Stimulated activated CD4-positive, alpha-beta T cell treated with anti-CD3 and anti-CD28 coated beads, Interleukin-1b, Interleukin-23, amount 100 ng/mL, for 1 hour (primary cell): ENCODE measurements at places on chromosomes 12 and 14.

GRCh38 chr14:24409192-24409591 is 10.4 kb downstream of the NYNRIN start:
- DNase-seq, result no peak

DNA sequence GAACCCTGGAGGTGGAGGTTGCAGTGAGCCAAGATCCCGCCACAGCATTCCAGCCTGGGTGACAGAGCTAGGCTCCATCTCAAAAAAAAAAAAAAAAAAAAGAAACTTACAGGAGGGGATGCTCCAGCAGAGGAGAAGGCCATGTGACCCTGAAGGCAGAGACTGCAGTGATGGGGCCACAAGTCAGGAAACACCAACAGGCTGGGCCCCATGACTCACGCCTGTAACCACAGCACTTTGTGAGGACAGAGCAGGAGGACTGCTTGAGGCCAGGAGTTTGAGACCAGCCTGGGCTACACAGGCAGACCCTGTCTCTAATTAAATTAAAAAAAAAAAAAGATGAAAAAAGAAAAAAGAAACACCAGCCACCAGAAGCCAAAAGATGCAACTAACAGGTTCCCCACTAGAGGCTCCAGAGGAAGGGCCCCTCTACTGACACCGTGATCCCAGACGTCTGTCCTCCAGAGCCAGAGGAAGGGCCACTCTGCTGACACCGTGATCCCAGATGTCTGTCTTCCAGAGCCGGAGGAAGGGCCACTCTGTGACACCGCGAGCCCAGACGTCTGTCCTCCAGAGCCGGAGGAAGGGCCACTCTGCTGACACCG is 9.1 kb upstream of the GLT1D1 start:
- no peak for DNase-seq

GRCh38 chr12:52123487-52124186 is 44.1 kb downstream of the SMIM41 start:
- DNase-seq, result no peak

DNA sequence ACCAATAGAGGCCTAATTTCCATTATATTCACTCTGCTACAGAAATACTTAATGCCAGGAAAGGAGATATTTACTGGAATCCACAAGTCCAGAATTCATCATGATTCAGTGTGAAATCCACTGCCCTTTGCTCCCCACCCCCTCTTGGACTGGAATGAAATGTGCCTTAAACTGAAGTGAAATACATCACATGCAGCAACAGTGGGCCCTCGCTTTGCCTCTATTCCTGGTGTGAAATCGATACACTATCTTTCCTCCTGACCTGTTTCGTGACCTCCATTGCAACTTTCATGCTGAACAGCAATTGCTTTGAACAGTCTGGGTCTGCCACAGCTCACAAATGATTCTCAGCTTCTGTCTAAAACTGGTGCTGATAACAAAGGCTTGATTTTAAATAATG is 100.6 kb downstream of the NPAS3 start:
- DNase-seq, result no peak

GRCh38 chr14:45253754-45254310 is 830 bp upstream of the MIS18BP1 start:
- no peak for DNase-seq

- no peak for DNase-seq
Measured at GRCh38 chr14:92360651-92361370, 37.8 kb downstream of the SLC24A4 start.

DNA sequence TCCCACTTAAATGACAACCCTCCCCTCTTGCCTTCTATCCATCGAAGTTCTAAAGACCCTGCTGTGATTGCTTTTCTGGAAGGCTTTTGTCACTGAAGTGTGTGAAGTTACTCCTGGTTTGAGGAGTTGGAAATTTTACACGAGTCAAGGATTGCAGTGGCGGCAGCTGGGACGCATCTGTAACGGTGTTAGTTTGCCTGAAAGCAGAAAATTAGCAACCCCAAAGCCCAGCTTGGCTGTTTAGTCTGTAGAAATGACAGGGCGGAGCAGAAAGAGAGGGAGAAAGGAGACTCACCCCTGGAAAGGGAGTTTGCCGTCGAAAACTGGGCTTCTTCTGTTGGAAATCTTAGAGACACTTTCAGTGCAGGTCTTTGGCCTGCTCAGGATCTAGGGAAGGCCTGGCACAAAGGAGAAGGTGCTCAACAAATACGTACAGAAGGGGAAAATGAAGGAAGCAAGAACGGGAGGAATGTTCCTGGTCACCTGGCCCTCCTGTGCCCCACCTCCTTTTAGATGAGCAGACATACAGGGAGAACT is 931 bp upstream of the MYF5 start:
- no peak for DNase-seq

GRCh38 chr14:48710133-48710532 is 876.0 kb downstream of the RPS29 start:
- DNase-seq, result no peak

DNA sequence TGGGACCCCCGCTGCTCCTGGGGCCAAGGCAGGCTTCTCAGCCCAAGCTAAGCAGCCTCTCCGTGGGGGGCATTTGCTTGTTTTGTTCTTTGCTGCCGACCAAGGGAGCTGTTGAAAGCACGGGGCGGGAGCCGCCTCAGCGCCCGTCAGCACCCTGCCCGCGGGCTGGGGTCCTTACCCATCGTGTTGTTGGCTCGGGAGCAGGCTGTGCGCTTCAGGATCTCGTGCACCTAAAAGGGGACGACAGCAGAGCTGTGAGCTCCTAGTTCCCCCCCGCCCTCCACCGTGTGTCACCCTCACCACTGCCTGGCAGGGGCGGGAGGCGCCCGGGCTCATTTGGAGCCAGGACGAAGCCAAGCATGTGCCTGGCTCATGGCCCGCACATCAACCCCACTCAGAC is 117.5 kb downstream of the ANO2 start:
- DNase-seq, result no peak

- no peak for DNase-seq
Measured at GRCh38 chr12:107541001-107541705, 144.4 kb upstream of the PWP1 start.

DNA sequence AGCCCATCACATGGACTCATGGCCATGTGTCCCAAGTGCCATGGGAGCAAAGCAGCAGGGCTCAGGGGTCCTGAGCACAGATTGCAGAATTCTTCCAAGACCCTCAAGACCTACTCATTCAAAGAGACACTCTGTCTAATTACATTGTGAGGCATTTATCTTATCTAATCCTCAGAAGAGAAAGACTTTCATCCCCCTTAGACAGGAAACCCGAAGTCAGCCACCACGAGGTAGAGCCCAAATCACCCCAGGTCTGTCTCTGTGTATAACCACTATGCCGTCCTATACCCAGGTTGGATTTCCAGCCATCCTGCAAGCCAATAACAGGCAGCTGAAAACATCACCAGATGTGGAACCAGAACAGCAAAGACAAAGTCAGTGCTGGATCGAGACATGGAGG is 8.9 kb upstream of the BCL11B start:
- DNase-seq, result no peak

DNA sequence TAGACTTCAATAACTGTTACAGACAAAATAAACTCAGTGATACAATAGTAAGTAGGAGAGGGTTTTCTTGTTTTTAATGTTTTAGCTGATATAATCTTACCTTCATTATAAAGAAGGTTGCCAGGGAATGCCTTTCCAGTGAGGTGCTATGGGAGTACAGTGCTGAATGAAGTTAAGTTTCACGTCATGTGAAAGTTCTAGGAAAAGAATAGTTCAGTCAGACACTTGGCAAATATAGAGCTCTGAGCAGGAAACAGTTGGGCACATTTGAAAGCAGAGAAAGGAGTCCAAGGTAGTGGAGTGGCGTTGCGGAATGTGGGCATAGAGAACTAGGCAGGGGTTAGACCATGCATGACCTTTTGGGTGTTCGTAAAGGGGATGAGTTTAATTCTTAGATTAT is 88.6 kb upstream of the DCN start:
- no peak for DNase-seq

DNA sequence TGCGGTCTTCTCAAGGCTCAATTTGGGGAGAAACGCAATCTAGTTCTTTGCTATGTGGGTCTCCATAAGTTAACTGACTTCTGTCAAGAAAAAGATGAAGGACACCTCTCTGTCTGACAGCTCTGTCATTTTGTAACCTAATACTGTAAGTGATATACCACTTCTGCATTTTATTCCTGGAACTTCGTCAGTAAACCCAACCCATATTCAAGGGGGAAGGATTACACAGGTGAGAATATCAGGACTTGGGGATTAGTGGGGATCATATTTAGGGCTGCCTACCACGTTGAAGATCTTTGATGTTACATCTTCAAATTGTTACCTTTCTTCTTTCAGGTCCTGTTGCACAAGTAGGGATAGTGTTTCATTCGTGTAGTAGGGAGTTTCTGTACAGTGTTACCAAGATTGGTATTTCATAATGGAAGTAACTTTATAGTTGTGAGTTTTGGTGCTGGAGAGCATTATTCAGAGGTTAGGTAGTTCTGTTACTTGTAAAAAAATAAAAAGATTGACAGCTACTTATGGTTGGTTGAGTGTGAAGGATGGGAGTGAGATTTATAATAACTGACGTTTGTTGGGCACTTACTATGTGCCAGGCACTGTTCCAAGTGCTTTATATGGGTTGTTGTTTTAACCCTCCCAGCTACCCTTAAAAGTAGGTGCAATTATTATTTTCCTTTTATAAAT is 1.6 kb downstream of the TMEM260 start:
- no peak for DNase-seq

- DNase-seq, result no peak
Measured at GRCh38 chr12:10740182-10740581, 17.1 kb upstream of the YBX3 start.

- DNase-seq, result no peak
Measured at GRCh38 chr12:132608231-132609171, 1.9 kb downstream of the LRCOL1 start.

GRCh38 chr12:109987615-109988014 is 8.6 kb downstream of the GIT2 start:
- DNase-seq, result no peak

DNA sequence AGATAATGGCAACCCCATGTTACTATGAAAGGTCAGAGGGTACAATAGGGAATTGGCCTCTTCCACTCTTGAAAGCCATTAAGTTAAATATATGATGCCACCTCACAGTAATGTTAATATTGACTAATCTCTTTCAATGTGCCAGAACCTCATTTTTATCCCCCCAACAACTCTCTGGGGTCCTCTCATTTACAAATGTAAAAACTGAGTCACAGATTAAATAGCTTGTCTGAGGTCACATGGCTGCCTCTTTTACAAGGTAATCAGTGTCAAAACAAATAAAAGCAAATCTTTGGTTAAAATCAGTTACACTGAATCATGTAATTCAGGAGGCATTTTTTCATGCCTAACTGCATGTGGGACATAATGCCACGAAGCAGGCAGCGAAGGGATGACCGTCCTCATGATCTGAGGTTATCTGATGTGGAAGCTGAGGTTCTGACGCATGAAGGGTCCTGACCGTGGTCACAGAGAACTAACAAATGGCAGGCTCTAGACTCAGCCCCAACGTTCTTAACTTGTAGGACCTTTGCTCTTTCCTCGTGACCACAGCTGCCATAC is 78.5 kb downstream of the PTPN21 start:
- no peak for DNase-seq

GRCh38 chr12:69653703-69654102 is 43.0 kb upstream of the LRRC10 start:
- DNase-seq, result no peak

DNA sequence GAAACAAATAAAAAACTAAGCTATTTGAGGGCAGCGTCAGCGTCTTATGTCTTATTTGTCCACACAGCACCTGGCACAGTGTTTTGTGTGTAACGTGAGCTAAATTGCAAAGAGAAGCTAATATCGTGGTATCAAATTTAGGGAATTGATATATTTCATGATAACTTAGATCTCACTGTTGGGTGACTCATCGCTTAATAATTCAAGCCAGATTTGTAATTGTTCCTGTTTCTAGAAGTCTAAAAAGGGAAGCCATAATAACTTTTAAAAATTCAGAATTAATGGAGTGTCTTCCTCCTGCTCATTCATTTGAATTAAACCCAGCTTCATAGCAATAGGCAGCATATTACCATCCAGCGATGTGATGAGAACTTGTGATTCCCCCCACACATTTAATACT is 214.7 kb downstream of the PDZRN4 start:
- no peak for DNase-seq

DNA sequence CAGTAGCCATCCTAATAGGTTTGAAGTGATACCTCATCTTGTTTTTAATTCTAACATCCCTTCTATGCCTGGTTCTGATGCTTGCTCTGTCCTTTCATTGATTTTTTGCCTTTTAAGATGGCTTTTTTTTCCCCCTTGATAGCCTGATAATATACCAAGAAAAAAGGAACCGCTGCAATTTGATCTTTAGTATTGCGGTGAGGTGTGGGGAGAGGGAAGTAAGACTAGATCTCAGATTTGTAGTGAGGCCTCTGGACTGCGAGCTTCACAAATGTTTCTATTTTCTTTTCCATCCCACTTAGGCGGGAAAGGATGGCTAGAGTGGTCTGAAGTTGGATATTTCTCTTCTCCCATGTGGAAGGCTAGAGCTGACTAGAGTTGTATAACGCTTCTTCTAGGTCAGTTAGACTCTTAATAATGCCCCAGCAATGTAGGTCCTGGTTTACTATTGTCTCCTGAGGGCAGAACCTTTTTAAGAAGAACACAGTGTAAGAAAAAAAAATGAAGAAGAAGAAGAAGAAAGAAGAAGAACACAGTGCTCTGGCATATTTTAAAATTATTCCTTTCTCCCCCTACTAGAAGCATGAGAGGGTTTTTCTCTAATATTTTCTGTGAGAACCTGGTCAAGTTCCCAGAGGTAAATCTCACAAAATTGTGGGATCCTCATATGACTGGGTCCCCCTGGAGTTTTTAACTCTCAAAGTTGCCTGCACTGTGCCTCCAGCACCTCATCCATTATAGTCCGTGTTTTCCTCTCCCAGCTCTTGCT is 11.9 kb upstream of the KLRB1 start:
- no peak for DNase-seq

DNA sequence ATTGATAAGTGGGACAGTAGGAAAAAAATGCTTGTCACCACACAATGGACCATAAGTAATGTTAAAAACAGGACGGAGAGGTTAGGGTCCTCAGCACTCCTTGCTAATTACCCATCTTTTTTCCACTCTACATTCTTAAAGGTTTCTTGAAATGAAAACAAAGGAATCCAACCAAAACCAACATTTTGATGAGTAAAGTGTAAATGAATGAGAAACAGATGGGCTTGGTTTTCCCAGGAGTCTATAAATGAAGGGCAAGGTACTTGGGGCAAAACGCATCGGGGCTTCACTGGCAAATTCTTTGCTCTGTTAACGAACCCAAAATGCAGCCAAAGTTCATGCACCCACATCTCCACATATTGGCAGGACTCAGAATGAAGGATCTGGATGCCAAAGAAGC is 129.2 kb upstream of the BMP4 start:
- DNase-seq, result no peak

DNA sequence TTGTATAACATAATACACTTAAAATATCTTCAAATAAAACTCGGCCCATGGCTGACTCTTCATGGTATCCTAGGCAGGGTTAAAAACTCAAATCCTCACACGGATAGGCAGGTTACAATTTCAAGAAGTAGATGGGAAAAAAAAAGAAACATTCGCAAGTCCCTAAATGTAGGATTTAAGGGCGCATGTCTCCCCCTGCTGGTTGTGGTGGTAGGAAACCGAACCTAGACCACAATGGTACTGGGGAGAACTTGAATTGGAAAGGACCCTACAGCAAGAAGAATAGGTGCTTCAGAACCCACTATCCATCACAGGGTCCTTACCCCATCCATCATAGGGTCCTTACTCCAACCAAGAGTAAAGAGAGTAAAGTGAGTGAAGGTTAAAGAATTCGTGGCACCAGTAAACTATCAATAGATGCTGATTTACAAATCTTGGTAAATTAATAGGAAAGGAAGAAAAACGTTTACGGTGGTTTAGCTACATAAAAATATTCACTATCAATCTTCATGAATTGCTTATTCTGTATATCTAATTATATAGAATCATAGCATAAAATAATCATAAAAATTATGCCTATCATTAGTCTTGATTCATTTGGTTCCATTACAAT is 3.3 kb upstream of the CIPC start:
- DNase-seq, result peak; percentile 37
